ENCODE measurements at places on chromosomes 3 and 15.

GRCh38 chr3:110779581-110779980 is 292.0 kb upstream of the NECTIN3 start:
- no peak for DNase-seq

GRCh38 chr3:167653155-167653554 is 587 bp downstream of the WDR49 start:
- DNase-seq = no peak

DNA sequence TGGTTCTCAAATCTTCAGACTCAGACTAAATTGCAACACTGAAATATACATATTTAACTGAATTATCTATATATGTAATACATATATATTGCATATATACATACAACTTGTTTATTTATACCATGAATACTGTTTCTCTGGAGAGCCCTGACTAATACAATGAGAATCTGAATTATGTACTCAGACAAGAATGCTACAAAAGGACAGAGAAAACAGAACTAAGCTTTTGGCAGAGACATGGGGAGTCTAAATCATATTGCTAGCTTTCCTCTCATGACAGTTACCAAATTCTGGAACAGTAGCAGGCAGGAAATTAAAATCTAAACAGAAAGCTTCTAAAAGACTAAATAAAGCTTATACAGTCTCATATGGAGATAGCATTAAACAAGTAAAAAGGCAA is 142.4 kb upstream of the KCNMB2 start:
- DNase-seq = no peak

DNA sequence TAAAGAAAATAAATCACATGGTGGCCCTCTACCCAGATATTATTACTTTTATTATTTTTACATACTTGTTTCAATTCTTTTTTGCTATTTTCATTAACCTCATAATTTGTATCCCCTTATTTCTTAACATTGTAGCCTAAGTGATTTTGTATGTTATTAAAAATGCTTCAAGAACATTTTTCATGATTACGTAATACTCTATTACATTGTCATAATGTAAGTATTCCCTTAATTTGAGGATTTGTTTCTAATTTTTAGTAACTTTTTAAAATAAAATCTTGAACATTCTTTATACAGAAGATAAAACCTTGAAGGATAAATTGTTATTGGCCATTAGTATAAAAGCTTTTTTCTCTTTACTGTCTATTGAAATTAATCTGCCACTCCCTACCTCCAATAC is 89.0 kb downstream of the DCUN1D1 start:
- DNase-seq = no peak

DNA sequence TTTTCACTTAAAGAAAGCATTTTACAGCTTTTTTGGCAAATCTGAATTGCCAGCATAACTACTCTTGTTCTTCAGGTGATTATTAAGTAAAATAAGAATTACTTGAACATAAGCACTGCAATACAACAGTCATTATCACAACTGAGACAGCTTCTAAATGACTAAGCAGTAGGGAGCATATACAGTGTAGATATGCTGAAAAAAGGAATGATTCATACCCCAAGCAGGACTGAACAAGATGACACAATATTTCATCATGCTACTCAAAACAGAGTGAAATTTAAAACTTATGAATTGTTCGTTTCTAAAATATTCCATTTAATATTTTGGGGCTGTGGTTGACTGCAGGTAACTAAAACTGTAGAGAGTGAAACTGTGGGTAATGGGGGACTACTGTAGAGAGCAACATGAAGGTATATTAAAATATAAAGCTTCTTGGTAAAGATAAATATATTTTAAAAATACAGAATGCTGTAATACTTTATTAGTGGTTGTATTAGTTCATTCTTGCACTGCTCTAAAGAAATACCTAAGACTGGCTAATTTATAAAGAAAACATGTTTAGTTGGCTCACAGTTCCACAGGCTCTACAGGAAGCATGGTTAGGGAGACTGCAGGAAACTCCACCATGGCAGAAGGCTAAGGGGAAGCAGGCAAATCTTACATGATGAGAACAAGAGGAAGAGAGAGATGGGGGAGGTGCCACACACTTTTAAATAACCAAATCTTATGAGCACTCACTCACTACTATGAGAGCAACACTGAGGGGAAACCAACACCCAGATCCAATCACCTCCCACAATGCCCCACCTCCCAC is 84.8 kb downstream of the DCLK3 start:
- DNase-seq = no peak

DNA sequence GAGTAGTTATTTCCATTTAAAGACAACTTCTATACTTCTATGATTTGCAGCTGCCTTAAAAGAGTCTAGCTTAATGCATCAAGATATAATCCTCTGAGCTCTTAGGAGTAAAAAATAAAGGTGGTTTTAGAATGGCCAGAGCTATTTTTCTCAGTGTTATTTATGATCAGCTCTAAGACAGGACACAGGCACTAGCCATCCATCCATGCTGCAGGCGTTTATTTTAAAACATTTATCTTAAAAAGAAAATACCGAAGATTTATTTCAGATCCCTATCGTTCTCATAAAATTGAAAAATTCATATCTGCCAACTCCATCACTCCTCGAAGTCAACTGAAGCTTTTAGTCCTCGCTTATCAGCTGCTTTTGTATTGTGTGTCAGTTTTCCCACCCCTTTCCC is 243.5 kb downstream of the CLSTN2 start:
- no peak for DNase-seq

GRCh38 chr3:12351145-12351544 is 62.3 kb downstream of the PPARG start:
- no peak for DNase-seq

DNA sequence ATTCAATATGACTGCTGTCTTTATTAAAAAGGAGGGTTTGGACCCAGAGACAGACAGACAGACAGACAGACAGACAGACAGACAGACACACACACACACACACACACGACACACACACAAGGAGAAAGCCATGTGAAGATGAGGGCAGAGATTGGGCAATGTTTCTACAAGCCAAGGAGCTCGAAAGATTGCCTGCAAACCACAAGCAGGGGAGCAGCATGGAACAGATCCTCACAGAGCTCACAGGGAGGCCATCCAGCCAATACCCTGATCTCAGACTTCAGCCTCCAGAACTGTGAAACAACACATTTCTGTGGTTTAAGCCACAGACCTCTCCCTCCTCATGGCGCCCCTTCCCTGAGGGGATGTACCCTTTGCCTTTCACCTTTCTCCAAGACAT is 35.8 kb upstream of the ABHD2 start:
- no peak for DNase-seq

DNA sequence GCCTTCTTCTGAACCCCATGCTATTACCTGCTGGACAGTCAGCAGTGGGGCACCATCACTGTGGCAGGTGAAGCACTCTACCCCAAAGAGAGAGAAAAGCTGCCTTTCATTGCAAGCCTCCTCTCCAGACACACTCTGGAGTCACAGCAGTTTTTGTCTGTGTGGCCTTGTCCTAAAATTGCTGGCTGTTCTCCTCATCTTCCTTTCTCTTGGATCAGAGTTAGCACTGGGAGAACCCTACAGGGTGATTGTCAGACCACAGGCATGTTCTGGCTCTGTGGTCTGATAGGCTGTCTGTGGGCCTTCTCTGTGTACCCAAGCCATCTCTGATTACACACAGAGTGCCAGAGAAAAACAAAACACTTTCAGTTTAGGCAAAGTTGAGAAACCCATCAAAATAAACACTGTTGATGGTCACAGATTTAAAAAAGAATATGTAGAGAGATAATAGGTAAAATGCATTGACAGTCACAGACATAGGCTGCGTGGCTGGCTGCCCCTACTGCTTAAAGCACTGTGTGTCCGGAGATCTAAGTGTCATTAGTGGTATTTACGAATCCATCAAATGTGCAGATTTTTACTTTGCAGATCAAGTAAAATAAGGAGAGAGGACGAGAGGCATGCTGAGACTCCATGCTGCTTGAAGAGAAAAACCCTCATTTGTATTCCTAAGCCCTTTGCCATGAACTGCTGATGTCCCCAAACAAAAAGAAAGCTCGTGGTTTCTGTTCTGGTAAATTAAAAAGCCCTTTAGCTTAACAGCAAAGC is 689.9 kb downstream of the TUSC7 start:
- no peak for DNase-seq

- DNase-seq = no peak
These were observed 218.7 kb upstream of the MDFIC2 start for GRCh38 chr3:70531063-70531657.

GRCh38 chr15:68834346-68834745 is 13.7 kb upstream of the ANP32A start:
- DNase-seq = no peak

DNA sequence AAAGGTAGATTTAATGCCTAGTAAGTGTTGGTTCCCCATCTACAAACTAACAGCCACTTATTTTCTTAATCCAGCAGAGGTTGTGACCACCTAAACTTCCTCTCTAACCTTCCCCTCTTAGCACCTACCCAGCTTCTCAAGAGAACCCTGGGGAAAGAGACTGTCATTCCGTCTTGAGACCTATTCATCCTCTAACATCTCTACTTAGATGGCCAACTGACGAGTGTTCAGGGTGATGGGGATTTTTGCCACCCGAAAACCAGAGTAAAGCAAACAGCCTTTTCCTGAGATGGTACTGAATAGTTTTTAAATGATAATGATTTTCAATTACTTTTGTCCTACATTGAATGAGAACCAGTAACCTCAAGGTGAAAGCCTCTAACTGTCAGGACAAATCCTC is 9.3 kb upstream of the GBE1 start:
- DNase-seq = no peak

- no peak for DNase-seq
These were observed 58.9 kb downstream of the TMEM41A start for GRCh38 chr3:185439745-185440466.

DNA sequence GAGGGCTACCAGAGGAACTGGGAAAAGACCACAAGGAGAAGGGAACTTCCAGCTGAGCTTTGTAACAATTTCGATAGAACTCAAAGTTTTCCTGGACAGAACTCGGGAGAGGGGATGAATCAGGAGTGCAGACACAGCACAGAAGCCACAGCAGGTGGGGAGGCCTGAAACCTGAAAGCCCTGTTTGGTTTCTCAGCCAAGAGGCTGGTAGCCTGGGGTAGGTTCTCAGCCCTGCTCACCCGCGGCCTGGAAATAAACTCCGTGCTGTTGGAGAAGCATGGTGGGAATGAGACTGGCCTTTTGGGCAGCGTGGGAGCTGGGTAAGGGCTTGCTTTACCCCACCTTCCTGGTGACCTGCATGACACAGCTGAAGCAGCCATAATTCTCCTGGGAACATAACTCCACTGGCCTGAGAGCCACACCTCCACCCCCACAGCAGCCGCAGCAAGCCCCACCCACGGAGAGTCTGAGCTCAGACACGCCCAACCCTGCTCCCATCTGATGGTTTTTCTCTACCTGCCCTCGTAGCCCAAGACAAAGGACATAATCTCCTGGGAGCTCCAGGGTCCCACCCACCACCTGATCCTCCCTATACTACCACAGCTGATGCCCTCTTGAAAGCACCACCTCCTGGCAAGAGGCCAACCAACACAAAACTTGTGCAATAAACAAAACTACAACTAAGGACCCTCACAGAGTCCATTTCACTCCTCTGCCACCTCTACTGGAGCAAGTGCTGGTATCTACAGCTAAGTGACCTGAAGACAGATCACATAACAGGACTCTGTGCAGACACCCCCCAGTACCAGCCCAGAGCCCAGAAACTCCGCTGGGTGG is 52.5 kb upstream of the CHRM5 start:
- DNase-seq = no peak
